ENCODE measurements at places on chromosomes 7 and 10. TPM values are rescaled to one million over a fixed set of nuclear protein-coding genes. Genes with fewer than 3 reads are reported as not detected.

The LRRC61 gene
- 14.1 TPM for total RNA-seq

The CNPY1 gene
- not detected for total RNA-seq

The FGFBP3 gene
- total RNA-seq, result 2.9 TPM

The ACTL6B gene
- not detected for total RNA-seq

The HTRA1 gene
- 55.2 TPM for total RNA-seq

The ANKRD2 gene
- total RNA-seq, result 1.1 TPM

The STN1 gene
- 49.3 TPM for total RNA-seq

The NME8 gene
- total RNA-seq, result 1.5 TPM

The SH2D4B gene
- total RNA-seq, result not detected

The SPACDR gene
- total RNA-seq, result not detected

The MINDY4 gene
- total RNA-seq, result 16.8 TPM

The FASTK gene
- 91.7 TPM for total RNA-seq

The SGCE gene
- total RNA-seq, result 35.9 TPM

The ZNF804B gene
- not detected for total RNA-seq

The OPALIN gene
- total RNA-seq, result not detected

The CARD11 gene
- total RNA-seq, result 52.3 TPM

The NACAD gene
- 5.7 TPM for total RNA-seq

The TUBAL3 gene
- not detected for total RNA-seq

The NPC1L1 gene
- 0.10 TPM for total RNA-seq

The CCDC3 gene
- total RNA-seq, result 32.4 TPM

The MINDY3 gene
- total RNA-seq, result 43.2 TPM

The A1CF gene
- not detected for total RNA-seq

The PKD2L1 gene
- 0.16 TPM for total RNA-seq

The BMS1 gene
- 19.2 TPM for total RNA-seq

The OPN1SW gene
- total RNA-seq, result not detected

The ASB15 gene
- total RNA-seq, result not detected

The MORN4 gene
- 12.9 TPM for total RNA-seq

The POM121 gene
- total RNA-seq, result 44.0 TPM

The OR2A5 gene
- not detected for total RNA-seq

The PNLIP gene
- total RNA-seq, result not detected

The TMEM270 gene
- total RNA-seq, result not detected

The TAS2R41 gene
- not detected for total RNA-seq

The TRIM73 gene
- total RNA-seq, result 6.5 TPM

The HHEX gene
- total RNA-seq, result 6.3 TPM

The TRPV5 gene
- total RNA-seq, result not detected

The PANK1 gene
- 4.8 TPM for total RNA-seq

The SYT15B gene
- 4.9 TPM for total RNA-seq

The PPP1R17 gene
- not detected for total RNA-seq

The HOXA10 gene
- 15.3 TPM for total RNA-seq

The LLCFC1 gene
- total RNA-seq, result not detected

The GATA3 gene
- 310 TPM for total RNA-seq

The GIMAP4 gene
- total RNA-seq, result 23.5 TPM

The CC2D2B gene
- 7.0 TPM for total RNA-seq
